Fibroblast of skin of left quadriceps (primary cell): ENCODE measurements at places on chromosomes 12 and 14.

DNA sequence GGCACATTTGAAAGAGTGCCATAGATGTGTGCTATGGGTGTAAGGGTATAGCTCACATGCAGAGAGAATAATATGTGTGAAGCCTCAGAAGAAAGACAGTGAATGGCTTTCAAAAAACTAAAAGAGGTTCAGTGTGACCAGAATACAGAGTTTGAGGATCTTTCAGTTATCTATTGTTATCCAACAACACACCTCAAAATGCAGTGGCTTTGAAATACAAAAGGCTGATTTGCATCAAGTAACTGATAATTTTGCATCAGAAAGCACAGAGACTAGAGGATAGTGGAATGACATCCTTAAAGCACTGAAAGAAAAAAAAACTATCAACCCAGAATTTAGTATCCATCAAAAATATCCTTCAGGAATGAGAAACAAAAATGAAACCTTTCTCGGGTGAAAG lies 131.6 kb upstream of the IGF1 start:
- no peak for DNase-seq

GRCh38 chr14:33987565-33988080 lies 36.7 kb upstream of the EGLN3 start:
- DNase-seq: no peak

- DNase-seq: no peak
Observed at GRCh38 chr14:41859336-41859735, 252.7 kb downstream of the LRFN5 start.

- no peak for DNase-seq
Observed at GRCh38 chr14:68501614-68502052, 291.2 kb downstream of the ZFP36L1 start.

DNA sequence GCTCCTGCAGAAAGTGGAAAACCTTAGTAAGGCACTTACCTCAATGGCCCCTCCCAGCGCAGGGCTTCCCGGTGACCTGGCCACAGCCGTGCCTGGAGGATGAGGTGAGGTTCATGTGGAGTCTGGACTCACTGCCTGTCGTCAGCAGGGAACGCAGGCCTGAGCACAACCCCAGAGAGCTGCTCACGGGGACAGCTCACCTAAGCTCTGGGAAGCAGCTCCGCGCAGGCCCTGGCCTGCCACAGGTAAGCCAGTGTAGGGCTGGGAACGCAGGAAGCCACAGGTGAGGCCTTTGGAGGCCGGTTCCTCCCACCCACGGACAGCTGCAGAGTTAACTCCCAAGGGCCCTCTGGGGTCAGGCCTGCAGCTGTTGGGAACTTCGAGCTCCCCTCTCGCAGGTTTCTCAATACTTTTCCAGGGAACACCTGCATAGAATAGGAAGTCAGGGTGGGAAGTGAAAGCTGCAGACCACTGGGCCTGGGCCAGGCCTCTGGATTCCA lies 32.7 kb downstream of the ANAPC7 start:
- DNase-seq: no peak

DNA sequence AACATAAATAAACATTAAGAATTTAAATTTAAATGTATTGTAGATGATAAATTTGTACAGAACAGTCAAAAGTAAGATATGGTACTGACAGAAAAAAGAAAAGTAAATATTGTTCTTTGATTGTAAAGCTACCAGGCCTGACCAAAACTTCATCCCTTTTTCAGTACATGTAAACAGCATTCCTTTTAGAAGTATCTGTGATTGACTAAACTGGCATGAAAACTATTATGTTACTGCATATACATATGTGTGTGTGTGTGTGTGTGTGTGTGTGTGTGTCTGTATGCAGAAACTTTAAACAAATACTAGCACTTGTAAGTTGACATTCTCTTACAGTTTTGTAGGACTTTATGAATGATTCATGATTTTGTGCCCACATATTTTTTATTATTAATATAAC lies 270.9 kb downstream of the C12orf50 start:
- DNase-seq: no peak

GRCh38 chr12:27331927-27332324 lies 710 bp upstream of the BMAL2 start:
- DNase-seq: no peak

DNA sequence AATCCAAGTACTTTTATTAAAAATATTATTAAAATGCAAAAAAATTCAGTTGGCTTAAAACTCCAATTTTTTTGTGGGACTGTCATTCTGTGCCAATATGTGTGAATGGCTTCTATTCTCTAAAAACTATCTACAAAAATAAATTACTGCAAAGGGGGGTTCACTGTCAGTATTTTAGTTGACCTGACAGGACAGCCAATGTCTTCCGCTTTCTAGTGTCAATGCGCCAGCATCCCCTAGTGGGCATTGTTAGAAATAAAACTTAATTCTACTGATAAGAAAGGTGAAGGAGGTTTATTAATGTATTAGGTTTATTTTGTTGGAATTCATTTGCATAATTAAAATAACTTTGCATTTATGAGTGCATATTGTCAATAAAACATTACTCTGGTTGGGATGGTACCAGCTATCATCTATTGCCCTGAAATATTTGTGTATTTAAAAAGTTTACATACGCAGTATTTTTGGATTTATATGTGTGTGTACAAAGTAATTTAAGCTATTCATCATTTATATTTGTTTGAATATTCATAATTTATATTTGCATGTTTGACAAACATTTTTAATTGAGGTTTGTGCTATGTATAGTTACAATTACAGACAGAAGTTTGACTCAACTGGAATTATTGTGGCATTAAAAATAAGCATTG lies 527.2 kb downstream of the FLRT2 start:
- no peak for DNase-seq

- no peak for DNase-seq
Observed at GRCh38 chr14:85293612-85294234, 236.2 kb upstream of the FLRT2 start.
